ENCODE measurements at places on chromosomes 6 and 20.

- DNase-seq: no peak
These were observed 104.5 kb downstream of the ADAT2 start for GRCh38 chr6:143346004-143346403.

DNA sequence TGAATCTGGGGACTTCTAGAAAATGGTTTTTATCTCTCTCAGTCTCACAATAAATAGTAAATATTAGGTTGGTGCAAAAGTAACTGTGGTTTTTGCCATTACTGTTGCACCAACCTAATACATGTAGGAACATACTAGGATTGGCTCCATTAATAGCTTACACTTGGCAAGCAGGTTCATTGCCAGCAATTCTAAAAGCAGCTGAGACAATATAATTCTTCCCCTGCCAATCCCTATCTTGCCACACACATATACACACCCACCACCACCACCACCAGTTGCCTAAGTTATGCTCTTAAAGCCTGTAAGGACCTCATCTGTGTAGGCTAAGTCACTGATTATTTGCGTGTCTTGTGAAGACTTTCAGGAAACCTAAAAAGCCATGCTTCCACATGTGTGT is 145.1 kb downstream of the KIF16B start:
- DNase-seq: no peak

GRCh38 chr20:2455771-2456497 is 14.7 kb downstream of the SNRPB start:
- DNase-seq: no peak

- DNase-seq: no peak
These were observed 38.8 kb downstream of the SLC22A1 start for GRCh38 chr6:160160450-160160849.

GRCh38 chr20:37225146-37225545 is 36.5 kb downstream of the GHRH start:
- DNase-seq: no peak

- no peak for DNase-seq
These were observed 9.5 kb upstream of the IGF2R start for GRCh38 chr6:159959165-159959975.

DNA sequence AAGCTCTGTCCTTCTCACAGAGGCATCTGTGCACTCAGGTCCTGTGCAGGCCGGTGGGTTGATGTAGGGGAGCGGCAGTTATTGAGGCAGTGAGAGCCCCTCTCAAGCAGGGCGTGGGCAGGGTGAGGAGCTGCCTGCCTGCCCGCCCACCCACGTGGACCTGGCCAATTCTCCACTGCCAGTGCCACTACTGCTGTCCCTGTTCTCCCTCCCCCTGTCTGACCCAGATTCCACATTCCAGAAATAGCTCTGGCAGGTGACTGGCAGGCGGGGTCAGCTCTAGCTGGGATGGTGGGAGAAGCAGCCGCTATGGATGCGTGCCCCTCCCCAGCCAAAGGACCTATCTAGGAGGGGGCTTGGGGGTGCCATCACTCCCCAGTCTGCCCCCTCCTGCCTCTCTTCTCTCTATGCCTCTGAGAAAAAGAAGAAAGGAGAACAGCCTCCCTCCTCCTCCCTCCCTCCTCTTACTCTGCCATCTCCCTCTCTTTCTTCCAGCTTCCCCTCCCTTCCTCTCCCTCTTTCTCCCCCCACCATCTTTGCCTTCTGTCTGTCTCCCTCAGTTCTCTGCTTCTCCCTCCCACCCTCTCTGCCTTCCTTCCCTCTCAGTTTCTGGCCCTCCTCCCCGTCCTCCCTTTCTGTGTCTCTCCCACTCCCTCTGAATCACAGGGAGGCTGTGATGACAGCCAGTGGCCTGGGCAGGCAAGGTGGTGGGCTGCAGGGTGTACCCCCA is 86.5 kb upstream of the MYL9 start:
- DNase-seq: no peak

DNA sequence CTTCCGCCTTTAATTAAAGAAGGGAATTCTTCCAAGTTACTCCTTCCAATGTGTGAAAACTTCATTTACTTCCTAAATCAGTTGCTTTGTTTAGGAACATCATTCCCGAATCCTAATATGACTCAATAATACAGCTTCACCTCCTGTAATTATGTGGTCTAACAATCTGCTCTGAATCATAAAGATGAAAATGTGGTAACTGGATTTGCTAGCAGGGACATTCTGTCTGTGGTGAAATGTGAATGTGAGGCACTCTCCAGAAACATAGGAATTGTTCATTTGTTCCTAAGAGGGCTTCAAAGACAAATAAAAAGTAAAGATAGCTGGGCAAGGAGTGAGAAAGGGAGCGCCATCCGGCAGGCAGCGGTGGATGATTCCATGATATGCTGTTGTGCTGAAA is 678.1 kb downstream of the KIF16B start:
- DNase-seq: no peak

DNA sequence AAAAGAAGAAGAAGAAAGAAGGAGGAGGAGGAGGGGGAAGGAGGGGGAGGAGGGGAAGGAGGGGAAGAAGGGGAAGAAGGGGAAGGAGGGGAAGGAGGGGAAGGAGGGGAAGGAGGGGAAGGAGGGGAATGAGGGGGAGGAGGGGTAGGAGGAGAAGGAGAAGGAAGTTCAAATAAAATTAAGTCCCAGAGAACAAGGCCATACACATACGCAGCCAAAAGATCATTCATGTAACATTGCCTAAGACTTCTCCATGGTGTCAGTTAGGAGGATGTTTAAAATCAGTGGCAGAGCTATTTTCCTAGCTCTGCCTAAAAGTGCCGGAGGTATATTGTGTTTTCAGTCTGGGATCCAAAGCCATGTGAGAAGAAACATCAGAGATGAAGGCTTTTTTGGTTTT is 75.8 kb downstream of the PLCB4 start:
- DNase-seq: no peak

- no peak for DNase-seq
These were observed 6.9 kb downstream of the VGLL2 start for GRCh38 chr6:117272032-117272866.

- DNase-seq: no peak
These were observed 24.0 kb downstream of the ADA start for GRCh38 chr20:44627364-44628010.

GRCh38 chr6:40438246-40438887 is 148.8 kb downstream of the LRFN2 start:
- no peak for DNase-seq

DNA sequence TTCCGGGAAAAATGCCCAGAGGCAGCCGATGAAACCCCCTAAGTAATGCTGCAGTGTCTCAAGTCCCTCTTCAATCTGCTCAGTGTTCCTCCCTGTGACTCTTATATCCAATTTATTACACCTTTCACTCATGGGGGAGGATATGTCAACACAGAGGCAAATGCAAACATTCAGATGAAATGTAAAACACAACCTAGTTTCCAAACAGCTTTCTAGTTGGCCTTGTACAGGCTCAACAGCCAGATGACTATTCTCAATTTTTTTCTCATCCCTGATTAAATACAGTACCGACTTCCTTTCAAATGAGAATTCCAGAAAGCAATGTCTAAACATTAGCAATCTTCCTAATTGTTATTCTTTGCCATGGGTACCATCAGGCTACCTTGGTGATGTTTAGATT is 65.0 kb downstream of the BLOC1S5 start:
- no peak for DNase-seq

DNA sequence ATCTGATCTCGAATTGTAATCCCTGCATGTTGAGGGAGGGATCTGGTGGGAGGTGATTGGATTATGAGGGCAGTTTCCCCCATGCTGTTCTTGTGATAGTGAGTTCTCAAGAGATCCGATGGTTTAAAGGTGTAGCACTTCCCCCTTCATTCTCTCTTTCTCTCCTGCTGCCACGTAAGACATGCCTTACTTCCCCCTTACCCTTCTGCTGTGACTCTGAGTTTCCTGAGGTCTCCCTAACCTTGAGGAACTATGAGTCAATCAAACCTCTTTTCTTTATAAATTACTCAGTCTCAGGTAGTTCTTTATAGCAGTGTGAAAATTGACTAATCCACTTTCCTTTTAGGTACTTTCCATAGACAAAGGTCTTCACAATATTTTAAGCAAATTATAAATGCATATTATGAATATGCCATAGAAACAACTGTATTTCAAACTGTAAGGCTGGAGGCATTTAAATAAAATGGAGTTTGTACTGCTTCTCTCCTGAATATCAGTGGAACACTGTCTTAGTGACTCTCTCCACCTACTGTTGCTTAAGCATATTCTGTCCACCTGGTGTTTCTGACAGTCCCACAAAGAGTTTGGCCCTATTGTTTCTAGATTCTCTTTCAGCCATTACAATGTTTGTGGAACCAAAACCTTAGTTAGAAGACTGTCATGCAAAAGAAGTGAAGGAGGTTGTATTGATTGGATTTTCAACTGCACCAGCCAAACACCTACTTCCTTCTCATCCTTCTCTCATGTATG is 24.3 kb upstream of the IL17A start:
- DNase-seq: no peak

DNA sequence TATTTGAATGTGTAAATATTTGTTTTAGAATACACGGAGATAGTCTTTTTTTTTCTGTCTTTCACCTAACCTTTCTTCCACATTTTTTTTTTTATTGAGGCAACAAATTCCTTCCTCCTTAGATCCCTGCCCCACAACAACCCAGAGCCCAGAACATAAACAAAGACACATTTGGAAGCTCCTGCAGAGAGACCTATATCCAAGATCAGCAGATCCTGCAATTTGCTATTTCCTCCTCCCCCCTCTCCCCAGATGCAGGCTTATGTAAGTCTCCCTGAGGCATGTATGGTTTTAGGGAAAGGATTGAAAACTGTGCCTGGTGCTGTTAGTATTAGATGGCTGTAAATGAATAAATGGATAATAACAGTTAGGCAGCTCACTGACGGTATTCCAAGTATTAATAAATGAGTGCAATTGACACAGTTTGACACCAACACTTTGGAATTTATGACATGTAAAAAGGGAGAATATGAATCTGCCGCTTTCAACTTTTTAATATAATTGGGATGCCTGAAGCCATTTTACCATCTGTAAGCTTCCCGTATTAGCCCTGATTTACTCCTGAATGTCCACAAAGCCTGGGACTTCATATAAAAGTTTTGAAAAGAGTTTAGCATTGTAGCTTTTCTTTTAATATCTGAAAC is 608.3 kb upstream of the CITED2 start:
- DNase-seq: no peak

- no peak for DNase-seq
These were observed 73.3 kb downstream of the GPX5 start for GRCh38 chr6:28598757-28599686.

DNA sequence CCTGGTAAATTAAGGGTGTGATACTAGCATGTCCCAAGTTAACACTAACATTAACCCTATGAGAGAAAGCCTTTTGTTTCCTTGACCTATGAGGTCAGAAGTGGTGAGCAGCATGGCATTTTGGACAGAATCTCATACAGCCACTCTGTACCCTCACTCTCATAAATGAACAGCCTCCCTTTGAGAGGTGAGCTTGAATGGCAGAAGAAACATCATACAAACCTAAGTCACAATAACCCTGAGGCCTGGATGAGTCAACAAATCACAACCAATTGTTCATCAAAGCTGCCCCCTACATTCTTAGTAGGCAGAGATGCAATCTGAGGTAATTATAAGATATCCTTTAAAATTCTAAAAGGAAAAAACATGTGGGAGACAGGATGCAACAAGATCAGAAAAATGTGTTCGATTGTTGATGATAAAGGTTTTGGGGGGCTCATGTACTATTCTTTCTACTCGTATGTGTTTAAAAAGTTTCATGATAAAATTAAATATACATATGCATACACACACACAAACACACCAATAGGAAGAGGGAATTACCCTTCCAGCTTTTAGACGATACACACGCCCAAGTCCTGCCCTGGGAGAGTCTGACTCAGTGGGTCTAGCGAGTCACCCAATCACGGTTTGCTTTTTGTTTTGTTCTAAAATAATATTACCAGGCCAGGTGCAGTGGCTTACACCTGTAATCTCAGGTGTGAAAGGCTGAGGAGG is 117.3 kb downstream of the ARHGAP18 start:
- DNase-seq: no peak

GRCh38 chr20:47054945-47055344 is 160.3 kb downstream of the EYA2 start:
- no peak for DNase-seq

DNA sequence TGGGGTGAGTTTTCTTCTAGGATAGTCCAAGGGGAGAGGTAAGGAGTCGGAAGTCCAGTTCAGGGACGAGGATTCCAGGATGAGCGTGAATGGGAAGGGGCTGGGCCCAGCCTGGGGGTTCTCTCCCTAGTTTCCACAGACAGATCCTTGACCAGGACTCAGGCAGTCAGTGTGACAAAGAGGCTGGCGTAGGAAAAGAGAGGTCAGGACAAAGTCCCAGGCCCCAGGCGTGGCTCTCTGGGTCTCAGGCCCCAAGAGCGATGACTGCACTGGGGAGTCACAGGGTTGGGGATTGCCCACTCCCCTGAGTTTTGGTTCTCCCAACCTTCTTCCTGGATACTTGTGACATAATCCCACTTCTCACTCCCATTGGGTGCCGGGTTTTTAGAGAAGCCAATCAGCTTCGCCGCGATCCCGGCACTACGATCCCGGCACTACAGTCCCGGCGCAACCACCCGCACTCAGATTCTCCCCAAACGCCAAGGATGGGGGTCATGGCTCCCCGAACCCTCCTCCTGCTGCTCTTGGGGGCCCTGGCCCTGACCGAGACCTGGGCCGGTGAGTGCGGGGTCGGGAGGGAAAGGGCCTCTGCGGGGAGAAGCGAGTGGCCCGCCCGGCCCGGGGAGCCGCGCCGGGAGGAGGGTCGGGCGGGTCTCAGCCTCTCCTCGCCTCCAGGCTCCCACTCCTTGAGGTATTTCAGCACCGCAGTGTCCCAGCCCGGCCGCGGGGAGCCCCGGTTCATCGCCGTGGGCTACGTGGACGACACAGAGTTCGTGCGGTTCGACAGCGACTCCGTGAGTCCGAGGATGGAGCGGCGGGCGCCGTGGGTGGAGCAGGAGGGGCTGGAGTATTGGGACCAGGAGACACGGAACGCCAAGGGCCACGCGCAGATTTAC is 46.2 kb upstream of the TRIM26 start:
- DNase-seq: no peak

DNA sequence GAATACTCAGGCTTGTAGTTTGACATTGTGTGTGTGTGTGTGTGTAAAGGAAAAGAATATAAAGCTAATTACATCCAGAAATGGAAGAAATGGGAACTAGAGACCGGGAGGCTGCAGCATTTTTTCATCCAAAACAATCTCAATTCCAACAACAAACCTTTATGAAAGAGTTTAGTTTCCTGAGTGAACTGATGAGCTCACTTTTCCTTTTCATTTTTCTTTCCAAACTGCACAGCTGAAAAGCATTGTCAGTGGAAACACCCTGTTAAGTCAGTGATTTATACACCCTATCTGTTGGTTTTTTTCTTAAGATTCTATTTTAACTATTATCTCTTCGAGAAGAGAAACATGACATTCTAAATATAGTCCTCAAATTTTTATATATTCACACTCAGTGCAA is 130.9 kb downstream of the RFPL4B start:
- no peak for DNase-seq

Measured in cortex of kidney (tissue), 1 donor.